ENCODE measurements at places on chromosomes 7 and 10.
A peak's percentile ranks its signal among the peaks of the same experiment; 100 is the strongest.

DNA sequence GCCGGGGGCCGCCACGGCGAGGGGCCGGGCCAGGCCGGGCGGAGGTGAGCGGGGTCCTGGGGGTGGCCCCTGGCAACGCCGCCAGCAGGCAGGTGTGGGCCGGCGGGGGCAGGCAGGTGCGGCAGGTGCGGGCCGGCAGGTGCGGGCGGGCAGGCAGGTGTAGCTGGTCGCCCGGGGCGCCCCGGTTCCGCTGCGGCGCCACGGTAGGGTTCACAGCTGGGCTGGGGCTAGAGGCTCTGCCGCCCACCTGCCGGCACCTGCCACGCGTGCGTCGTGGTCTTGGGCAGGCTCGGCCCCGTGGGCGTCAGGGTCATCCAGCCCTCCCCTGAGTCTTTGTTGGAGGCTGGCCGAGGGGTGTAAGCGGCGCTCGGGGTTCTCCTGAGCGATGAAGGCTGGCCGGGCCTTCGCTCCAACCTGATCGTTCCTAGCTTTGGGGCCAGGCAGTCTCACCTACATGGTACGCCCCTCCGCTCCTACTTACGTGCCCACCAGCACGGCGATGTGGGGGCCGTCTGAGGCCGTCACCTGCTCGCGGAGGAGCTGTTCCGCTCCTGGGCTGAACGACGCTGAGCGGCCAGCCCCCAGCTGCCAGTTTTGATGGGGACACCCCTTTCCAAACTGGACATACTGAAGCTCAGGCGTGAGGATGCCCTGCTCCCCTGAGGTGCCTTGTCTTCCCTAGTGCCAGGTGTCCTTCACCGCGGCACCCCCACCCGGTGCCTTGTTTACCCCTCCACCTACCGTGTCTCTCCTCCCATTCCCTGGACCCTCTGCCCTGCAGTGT lies 493 bp downstream of the ZMIZ2 start:
- no peak for DNase-seq
- peak overlapping the region; percentile 98 for H3K27ac ChIP-seq
- H3K36me3 ChIP-seq: no peaks in the 10 kb centered on the region
- H3K27me3 ChIP-seq: no peaks in the 10 kb centered on the region
- peaks cover 21% of the 10 kb centered on the region for H3K4me1 ChIP-seq

DNA sequence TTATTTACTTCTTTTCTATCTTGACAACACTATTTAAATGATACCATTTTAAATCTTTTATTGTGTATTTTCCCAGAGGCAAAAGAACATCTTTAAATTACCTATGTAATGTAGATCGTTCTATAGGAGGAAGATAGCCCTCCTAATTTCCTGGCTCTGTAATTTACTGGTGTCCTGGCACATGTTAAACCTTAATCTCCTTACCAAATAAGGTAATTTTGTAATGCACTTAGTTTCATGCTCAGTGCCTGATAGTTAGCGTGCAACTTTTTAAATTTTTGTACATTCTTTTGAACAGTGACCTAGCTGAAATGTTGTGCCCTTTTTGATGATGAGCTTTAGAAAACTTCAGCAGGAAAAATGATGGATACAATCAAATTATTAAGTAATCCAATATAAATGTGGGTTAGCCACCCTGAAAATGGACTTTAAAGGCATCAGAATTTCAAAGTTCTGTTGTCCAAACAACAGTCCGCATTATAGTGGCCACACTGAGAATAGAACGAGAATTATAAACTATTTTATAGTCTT lies 81.4 kb downstream of the ABCB5 start:
- no peaks in the 10 kb centered on the region for H3K27me3 ChIP-seq
- no peaks in the 10 kb centered on the region for H3K4me1 ChIP-seq
- no peaks in the 10 kb centered on the region for H3K36me3 ChIP-seq
- no peak overlapping the region for H3K4me3 ChIP-seq
- no peak for DNase-seq

DNA sequence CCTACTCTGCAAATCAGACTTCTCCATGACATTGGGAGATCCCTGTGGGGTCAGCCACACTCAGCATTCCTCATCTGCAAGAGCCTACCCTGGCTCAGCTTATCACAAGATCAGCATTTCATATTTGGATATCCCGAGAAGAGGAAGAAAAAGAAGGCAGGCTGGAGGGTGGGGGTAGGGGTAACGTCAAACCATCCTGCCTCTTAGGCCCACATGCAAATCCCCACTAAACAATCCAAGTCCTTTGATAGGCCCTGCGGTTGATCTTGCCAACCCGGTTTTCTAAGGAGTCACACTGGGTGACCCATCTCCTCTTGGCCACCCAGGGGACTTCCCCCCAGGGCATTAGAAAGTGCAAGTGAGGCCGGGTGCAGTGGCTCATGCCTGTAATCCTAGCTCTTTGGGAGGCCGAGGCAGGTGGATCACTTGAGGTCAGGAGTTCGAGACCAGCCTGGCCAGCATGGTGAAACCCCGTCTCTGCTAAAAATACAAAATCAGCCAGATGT lies 128.0 kb upstream of the CALN1 start:
- H3K36me3 ChIP-seq: no peaks in the 10 kb centered on the region
- no peaks in the 10 kb centered on the region for H3K27me3 ChIP-seq
- no peaks in the 10 kb centered on the region for H3K4me1 ChIP-seq
- H3K27ac ChIP-seq: no peak overlapping the region
- no peak overlapping the region for H3K4me3 ChIP-seq

- no peak for DNase-seq
- H3K4me3 ChIP-seq: no peak overlapping the region
- no peak overlapping the region for H3K27ac ChIP-seq
- no peaks in the 10 kb centered on the region for H3K4me1 ChIP-seq
Measured at GRCh38 chr10:18437486-18437885, 213.9 kb downstream of the NSUN6 start.

DNA sequence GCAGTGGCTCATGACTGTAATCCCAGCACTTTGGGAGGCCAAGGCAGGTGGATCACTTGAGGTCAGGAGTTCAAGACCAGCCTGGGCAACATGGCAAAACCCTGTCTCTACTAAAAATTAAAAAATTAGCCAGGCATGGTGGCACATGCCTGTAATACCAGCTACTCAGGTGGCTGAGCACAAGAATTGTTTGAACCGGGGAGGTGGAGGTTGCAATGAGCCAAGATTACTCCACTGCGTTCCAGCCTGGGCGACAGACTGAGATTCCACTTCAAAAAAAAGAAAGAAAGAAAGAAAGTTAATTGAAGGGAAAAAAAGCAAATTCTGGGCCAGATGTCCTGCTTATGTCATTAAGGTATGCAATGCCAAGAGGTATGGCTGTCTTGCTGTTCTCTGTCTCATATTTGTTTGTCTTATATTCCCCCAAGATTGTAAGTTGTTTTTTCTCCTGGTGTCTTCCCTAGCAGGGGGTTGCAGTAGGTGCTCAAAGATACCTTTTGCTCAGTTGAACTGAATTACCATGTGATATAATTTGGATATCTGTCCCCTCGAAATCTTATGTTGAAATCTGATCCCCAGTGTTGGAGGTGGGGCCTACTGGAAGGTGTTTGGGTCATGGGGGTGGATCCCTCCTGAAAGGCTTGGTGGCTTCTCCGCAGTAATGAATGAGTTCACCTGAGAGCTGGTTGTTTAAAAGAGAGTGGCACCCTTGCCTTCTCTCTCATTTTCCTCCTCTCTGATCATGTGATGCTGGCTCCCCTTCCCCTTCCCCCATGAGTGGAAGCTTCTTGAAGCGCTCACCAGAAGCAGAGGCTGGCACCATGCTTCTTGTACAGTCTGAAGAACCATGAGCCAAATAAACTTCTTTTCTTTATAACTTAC lies 60.9 kb downstream of the MYOF start:
- no peaks in the 10 kb centered on the region for H3K36me3 ChIP-seq
- H3K4me3 ChIP-seq: no peak overlapping the region
- DNase-seq: no peak
- H3K27ac ChIP-seq: no peak overlapping the region
- H3K4me1 ChIP-seq: no peaks in the 10 kb centered on the region

- no peak overlapping the region for H3K27ac ChIP-seq
- H3K4me1 ChIP-seq: no peaks in the 10 kb centered on the region
- H3K4me3 ChIP-seq: no peak overlapping the region
- no peaks in the 10 kb centered on the region for H3K27me3 ChIP-seq
- no peaks in the 10 kb centered on the region for H3K36me3 ChIP-seq
Measured at GRCh38 chr10:86744067-86744725, 12.2 kb upstream of the BMPR1A start.

GRCh38 chr7:4097001-4097609 lies 585.0 kb upstream of the FOXK1 start:
- H3K27ac ChIP-seq: no peak overlapping the region
- H3K4me1 ChIP-seq: peaks cover 6% of the 10 kb centered on the region
- H3K27me3 ChIP-seq: no peaks in the 10 kb centered on the region
- no peak overlapping the region for H3K4me3 ChIP-seq

- DNase-seq: no peak
- no peaks in the 10 kb centered on the region for H3K4me1 ChIP-seq
- no peak overlapping the region for H3K27ac ChIP-seq
- no peaks in the 10 kb centered on the region for H3K36me3 ChIP-seq
Measured at GRCh38 chr10:78932054-78932386, 136.7 kb upstream of the ZMIZ1 start.

GRCh38 chr7:3649678-3650440 lies 348.8 kb downstream of the SDK1 start:
- H3K4me3 ChIP-seq: no peak overlapping the region
- no peaks in the 10 kb centered on the region for H3K27me3 ChIP-seq
- H3K27ac ChIP-seq: no peak overlapping the region

- no peak overlapping the region for H3K27ac ChIP-seq
- no peaks in the 10 kb centered on the region for H3K4me1 ChIP-seq
- H3K36me3 ChIP-seq: no peaks in the 10 kb centered on the region
- no peak overlapping the region for H3K4me3 ChIP-seq
- DNase-seq: no peak
- H3K27me3 ChIP-seq: no peaks in the 10 kb centered on the region
Measured at GRCh38 chr10:128173386-128173785, 47.2 kb upstream of the MKI67 start.

DNA sequence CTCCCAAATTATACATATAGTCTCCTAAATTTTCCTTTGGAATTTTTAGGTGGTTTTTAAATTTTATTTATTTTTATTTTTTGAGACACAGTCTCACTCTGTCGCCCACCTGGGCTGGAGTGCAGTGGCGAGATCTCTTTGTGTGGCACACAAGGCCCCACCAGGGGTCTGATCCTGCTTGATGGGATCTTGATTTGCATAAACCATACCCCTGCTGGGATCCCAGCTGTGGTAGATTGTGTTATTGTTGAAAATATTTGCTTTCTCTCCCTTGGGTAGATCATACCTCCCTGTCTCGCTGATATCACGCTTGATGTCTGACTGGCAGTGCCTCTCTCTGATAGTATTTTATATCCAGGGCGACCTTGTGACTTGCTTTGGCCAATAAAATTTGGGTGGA lies 5.6 kb upstream of the MUC3A start:
- no peaks in the 10 kb centered on the region for H3K4me1 ChIP-seq
- H3K27me3 ChIP-seq: no peaks in the 10 kb centered on the region
- H3K27ac ChIP-seq: no peak overlapping the region
- no peaks in the 10 kb centered on the region for H3K36me3 ChIP-seq
- DNase-seq: no peak
- H3K4me3 ChIP-seq: no peak overlapping the region

DNA sequence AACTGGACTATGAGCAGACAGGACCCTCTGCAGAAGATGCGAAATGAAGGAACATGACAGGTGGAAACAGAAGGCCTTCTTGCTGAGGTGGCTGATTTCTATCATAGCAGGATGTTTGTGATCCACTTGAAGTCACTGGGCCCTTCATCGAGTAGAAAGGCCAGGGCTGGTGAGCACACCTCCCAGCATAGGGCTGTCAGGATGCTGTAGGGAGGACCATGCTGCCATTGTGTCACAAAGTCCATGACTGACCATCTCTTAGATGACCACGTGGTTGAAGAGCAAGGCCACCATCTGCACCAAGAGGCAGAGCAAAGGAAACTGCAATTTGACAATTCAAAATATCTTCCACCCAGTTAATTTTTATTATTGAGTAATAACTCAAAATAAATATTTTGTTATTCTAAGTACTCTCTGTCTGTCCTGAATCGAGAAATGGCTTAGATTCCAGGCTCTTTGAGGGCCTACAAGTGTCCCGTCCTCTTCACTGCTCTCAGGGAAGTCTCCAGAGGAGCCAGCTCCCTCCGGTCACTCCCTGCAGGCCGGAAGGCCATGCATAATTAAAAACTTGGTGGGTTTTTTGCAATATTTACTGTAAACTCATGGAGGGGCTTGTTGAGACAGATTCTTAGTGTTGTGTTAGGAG lies 249.3 kb upstream of the ZMIZ1 start:
- no peak for DNase-seq
- H3K27ac ChIP-seq: no peak overlapping the region
- H3K36me3 ChIP-seq: no peaks in the 10 kb centered on the region
